Vagina (tissue), 2 donors: ENCODE measurements at places on chromosomes 5 and 9. TPM values are rescaled to one million over a fixed set of nuclear protein-coding genes. Genes with fewer than 3 reads are reported as not detected.

DNA sequence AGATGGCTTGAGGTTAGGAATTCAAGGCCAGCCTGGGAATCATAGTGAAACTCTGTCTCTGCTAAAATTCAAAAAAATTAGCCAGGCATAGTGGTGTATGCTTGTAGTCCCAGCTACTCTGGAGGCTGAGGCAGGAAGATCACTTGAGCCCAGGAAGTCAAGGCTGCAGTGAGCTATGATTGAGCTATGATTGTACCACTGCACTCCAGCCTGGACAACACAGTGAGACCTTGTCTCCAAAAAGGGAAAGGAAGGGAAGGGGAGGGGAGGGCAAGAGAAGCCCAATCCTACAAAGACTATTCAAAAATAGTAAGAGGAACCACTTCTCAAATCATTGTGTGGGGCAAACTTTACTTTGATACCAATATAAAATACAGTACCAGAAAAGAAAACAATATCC is 11.2 kb downstream of the SEMA4D start:
- DNase-seq: no peak

DNA sequence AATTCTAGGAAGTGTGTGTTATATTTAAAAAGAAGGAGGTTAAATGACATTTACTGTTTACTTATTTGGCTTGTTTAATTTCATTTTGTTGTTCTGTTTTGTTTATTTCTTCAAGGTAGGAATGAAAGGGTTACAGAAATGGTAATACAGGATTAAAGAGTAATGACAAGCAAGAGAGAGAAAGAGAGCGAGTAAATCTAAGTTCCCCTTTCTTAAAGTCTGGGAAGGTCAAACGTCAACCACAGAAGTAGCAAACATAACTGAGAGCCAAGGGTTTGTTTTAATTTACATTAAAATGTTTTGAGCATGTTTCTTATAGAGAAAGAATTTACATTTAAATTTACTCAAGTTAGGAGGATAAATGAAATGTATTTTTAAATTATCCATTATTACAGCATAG is 18.7 kb downstream of the HCN1 start:
- DNase-seq: no peak

- no peak for DNase-seq
Measured at GRCh38 chr5:56339732-56340131, 106.6 kb upstream of the ANKRD55 start.

Gene IER5L
- 34.4 TPM for total RNA-seq

Gene PANK3
- 29.5 TPM for total RNA-seq

Gene PCDHB11
- total RNA-seq: 2.2 TPM

GRCh38 chr5:53749621-53750020 is 189.2 kb downstream of the NDUFS4 start:
- DNase-seq: no peak

- no peak for DNase-seq
Measured at GRCh38 chr5:1973391-1974013, 90.8 kb upstream of the IRX4 start.

Gene COMMD10
- total RNA-seq: 22.6 TPM

Gene WDR36
- 27.5 TPM for total RNA-seq

Gene SPATA31A7
- total RNA-seq: not detected

Gene GTF2H2C
- total RNA-seq: 22.8 TPM

Gene CARTPT
- not detected for total RNA-seq

DNA sequence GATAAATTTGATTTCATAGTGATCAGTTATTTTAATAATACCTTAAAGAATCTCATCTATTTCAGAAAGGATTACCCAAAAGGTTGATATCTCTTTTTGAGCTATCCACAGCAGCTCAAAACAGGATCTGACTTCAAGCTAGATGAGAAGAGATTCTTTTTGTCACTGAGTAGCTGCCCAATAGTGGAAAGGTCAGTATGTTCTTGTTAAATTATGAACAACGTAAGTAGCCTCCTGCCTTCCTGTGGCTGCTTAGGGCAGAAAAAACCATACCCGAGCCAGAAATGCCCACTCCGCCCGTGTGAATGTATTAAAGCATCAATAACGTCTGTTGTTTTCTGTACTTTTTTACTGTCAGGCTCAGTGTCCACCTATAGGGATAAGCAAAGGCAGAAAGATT is 51.3 kb upstream of the PRUNE2 start:
- DNase-seq: no peak

DNA sequence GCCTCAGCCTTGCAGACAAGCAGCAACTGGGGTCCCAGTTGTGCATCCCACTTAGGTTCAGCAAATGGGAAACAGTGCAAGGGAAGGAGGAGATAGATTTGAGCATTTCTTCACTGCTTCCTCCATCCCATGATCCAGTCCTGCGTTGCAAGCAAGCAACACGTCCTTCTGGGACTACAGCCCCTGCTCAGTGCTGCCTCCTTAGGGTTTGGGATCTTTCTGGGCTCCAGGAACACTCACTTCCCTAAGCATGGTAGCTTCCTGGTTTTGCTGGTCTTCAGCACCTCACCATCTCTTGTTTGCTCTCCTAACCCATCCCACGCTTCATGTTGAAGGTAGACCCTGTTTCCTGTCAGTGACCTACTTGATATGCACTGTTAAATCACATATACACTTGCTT is 444.7 kb downstream of the MED10 start:
- no peak for DNase-seq

GRCh38 chr5:40428126-40428525 is 251.6 kb upstream of the PTGER4 start:
- no peak for DNase-seq

- no peak for DNase-seq
Measured at GRCh38 chr5:116531635-116532034, 43.0 kb downstream of the SEMA6A start.

DNA sequence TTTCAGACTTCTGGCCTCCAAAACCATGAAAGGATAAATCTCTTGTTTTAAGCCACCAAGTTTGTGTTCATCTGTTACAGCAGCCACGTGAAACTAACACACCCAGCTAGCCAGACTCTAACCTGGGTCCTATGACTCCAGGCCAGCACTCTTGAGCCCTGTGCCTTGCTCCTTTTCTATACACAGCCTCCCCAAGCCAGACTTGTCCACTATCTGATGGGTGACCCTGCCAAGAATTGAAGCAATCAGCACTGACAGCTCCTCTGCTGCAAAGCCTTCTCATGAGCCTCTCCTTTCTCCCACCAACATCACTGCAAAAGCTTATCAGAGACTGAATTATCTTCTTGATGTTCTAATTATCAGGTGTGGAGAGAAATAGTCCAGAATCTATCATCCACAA is 41.4 kb downstream of the SIL1 start:
- DNase-seq: no peak

Gene C9orf50
- total RNA-seq: not detected

GRCh38 chr9:12843735-12844134 is 68.9 kb downstream of the LURAP1L start:
- DNase-seq: no peak

- DNase-seq: no peak
Measured at GRCh38 chr5:142263346-142263745, 61.5 kb downstream of the SPRY4 start.

Gene RC3H2
- total RNA-seq: 37.6 TPM

DNA sequence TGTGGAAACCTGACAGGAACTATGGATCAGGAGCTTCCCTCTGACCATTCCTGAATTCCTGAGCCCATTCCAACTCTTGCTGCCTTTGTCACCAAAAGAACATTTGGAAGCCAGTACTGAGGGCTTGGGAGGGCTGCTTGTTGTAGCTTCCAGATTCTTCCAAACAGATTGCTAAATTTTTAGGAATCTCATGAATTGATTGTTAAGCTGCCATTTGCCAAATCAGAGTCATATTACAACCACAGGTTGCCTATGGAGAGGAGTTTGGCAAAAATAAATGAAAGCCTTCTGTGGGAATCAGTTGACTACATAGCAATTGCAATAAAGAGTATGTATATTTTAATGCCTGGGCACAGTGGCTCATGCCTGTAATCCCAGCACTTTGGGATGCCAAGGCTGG is 39.2 kb upstream of the SLC28A3 start:
- no peak for DNase-seq

Gene SCGB3A1
- not detected for total RNA-seq

GRCh38 chr5:132103332-132103951 is 29.9 kb downstream of the CSF2 start:
- DNase-seq: no peak

DNA sequence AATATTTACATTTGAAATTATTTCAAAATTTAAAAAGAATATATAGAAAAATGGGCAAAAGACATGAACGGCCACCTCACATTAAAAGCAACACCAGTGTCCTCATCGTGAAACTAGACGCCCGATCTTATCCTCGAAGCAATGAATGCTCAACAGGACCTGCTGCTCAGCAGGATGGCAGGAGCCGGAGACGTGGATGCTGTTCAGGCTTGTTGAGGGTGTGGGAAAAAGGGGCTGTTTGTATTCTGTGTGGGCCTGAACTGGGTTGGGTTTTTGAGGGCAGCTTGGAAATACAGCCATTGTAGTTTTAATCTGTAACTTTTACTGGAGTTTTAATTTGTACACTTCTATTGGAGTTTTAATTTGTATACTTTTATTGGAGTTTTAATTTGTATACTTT is 20.3 kb downstream of the EXOC3 start:
- DNase-seq: no peak

DNA sequence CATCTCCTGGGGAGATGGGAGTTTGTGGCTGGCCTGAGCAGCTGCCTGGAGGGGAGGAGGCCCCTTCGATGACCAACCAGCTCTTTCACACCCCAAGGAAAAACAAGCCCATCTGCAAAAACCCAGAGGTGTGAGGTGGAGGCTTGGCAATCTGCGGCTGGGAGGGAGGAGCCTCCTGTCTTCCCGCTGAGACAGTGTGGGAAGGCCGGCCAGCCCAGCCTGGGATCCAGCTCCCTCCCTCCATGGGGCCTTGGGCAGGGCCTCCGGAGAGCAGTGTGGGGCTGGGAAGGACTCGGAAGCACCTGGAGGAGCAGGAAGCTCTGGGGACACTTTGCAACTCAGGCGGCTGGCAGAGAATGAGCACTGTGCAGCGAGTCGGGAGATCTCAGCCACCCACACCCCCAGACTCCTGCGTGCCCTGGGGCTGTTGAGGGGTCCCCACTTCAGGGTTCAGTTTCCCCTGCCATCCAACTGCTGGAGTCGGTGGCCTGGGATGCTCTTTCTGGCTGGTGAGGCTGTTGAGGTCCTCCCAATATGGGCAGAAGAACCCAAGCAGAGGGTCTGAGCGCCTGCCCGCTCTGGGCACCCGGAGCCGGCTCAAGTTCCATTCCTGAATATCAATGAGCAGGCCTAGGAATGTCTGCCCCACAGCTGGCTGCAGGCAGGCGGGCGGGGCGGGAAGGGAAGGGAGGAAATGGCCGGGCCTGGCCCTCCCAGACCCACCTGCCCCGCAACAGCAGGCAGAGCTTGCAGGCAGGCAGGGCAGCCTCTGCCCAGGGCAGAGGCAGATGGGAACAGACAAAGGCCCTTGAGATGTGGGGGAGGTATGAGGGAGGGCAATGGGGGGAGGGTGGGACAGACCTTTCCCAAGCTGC is 101.1 kb downstream of the FGF18 start:
- DNase-seq: no peak
